NCI-H748 treated with DMSO at 0.1 percent for 48 hours (cell line): ENCODE measurements at places on chromosomes 3 and 15.

DNA sequence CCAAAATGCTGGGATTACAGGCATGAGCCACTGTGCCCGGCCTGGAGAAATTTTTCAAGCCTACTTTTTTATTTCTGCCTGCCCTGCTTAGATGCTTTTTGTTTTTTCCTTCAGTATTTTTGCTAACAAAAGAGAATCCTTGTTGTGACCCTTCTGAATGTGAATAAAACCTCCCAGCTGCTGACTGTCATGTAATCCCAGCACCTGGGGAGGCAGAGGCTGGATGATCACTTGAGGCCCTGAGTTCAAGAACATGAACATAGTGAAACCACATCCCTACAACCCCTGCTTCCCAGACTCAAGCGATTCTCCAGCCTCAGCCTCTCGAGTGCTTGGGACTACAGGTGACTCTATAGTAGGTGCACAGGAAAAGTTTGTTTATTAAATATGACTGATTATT is 84.9 kb downstream of the SOX2 start:
- no peak for DNase-seq

DNA sequence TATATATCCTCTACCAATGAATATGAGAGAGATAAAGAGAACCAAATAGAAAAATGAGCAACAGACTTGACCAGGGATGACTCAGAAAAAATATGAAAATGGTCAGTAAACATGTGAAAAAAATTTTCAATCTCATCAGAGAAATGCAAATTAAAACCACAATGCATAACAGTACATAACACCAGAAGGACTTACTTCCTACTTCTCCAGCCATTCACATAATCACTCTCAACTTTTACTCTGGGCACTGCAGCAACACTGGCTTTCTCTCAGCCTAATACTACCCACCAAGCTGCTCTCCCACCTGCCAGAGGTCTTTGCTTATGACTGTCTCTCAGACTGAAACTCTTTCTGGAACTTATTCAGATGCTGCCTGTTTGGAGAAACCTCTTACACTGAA is 49.4 kb downstream of the DPH6 start:
- DNase-seq: no peak

DNA sequence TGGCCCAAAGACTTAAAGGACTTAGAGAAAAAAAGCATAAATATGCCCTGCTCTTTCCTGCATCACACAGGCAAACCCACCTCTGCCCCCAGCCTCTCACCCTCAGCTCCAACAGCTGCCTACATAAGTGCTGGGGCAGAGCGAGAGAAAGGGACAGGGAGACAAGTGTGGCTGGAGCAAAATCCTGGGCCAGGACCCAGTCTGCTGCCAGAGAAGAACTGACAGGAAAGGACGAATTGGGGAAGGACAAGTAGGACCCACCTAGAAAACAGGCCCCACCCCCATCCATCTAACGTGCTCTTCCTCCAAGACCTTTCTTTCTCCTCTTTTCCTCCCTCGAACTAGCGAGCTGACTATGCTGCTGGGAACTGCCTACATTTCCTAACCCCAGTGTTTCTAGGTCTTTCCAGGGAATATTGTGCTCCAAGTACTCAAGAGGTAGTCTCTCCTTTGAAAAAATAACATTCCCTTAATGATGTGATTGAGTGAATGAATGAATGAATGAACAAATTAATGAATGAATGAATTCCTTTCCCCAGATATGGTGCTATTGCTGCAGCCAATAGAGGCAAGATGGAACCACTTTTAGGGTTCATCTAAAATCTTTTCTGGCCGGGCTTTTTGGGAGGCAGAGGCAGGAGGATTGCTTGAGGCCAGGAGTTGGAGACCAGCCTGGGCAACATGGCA is 18.4 kb downstream of the IGDCC4 start:
- no peak for DNase-seq

DNA sequence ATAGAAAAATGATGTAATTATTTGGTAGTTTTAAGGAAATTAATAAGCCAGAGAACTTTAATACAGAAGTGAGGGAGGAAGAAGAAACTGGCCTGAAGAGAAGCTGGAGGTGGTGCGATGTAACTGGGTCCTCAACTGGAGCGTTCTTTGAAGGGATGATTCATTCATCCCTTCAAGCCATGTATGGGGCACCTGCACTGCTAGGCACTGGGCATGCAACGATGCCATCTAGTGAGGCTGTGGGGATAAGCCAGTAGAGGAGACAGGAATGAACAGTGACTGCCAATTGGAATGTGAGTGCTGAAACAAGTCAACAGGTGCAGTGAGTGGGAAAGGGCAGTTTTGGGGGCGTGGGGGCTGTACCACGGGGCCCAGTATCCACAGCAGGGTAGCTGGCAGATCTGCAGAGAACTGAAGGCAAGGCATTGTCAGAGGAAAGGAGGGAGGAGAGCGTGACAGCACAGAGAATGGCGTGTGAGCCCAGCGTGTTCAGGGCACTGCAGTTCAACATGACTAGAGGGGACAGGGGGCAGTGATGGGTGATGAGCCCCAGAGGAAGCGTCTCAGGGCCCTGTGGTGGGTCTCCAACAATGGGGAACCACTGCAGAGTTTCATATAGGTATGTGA is 3.8 kb upstream of the KIF23 start:
- DNase-seq: no peak

DNA sequence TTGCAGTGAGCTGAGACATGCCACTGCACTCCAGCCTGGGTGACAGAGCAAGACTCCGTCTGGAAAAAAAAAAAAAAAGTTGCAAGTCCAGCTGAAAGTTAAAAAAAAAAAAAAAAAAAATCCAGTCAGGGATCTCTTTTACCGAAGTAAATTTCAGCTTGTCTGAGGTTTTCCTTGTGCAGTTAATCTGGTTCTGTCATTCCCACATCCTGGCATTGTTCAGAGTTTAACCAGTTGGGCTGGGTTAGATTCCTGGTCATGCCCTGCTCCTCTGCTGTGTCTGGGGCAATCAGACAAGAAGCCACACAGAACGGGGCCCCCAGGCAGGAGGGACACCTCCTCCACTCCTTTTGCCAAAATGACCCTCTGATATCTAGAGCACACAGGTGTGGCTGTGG is 84.1 kb upstream of the KLHL25 start:
- no peak for DNase-seq

DNA sequence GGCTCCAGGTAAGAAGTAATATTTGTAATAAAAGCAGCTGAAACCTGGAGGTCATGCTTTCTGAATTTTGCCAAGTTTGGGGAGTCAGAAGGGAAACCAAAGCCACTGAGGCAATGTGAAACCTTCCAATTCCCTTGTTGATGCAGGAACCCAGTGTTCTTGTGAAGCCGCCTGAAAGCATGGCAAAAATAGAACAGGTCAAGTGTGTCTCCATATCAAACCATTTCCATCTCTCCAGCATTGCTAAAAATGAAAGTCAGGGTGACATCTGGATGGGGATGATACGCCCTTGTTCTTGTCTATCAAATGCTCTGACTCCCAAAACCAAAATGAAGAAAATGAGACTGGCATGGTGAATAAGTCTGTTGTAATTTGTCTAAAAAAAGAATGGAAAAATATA is 362.5 kb downstream of the VPS13C start:
- DNase-seq: no peak

GRCh38 chr3:97102641-97103040 is 288.2 kb downstream of the EPHA6 start:
- DNase-seq: no peak

DNA sequence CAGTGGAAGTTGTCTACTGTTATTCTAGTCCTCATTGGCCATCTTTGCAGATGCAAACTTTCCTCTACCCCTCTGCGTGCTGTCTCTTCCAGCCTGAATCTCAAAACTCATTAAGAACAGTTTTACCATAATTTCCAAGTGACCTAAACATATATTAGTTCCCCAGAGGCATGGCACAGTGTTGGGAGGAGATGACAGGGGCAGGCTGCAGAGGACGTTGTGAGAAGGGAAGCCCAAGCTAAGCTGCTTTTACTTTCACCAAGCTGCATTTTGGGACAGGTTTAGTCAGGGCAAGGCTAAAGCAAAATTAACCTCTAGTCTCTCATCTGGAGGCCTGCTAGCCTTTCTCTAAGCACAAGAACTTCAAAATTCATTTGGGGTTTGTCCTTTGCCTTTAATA is 318.6 kb upstream of the SATB1 start:
- no peak for DNase-seq

DNA sequence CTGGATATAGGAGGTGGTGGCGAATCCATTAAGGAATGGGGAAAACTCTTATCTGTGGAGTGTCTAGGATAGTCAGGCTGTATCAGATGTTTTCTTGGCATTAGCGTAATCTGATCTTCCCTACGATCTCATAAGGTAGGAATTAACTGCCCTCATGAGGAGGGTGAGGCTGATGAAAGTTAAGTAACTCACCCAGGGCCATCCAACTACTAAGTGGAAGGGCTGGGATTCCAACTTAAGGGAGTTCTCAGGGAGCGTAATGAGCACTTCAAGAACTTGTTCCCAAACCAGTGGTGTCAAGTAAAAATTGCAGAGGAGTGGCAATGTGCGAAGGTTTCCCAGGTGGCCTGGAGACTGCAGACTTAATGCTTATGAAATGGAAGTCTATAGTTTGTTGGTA is 55.9 kb upstream of the OSBPL11 start:
- no peak for DNase-seq

DNA sequence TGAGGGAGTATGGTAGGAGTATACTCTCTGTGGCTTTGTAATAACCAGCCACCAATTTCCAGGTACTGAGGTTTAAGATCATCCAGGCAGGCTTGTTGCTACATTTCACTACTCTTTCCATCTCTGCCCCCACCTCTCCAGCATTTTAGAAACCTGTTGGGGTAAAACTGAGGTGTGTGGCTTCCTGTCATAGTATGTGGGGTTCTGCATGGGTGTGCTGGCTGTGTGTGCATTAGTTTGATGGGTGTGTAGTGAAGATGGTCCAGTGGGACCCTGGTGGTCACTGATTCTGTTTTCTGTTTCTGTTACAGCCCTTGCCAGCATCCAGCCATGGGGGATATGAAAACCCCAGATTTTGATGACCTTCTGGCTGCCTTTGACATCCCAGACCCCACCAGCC is 34.0 kb downstream of the ZNF592 start:
- no peak for DNase-seq

GRCh38 chr3:129599607-129600006 is 6.9 kb downstream of the PLXND1 start:
- no peak for DNase-seq

- DNase-seq: peak; percentile 1
Measured at GRCh38 chr3:67653425-67654098, 850 bp downstream of the SUCLG2 start.

DNA sequence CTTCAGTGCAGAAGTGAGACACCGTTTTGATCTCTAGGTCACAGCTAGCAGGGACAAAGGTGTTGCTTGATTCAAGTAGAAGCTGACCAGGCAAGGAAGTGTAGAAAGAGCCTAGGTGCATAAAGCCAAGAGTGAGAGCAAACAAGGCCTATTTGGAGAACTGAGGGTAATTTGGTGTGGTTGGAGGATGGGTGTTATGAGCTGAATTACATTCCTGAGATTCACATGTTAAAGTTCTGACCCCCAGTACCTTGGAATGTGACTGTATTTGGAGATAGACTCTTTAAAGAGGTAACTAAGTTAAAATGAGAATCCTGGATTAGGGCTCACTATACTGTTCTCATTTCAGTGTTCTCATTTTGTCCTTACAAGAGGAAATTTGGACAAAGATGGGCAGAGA is 191.3 kb downstream of the ZMAT3 start:
- DNase-seq: no peak

DNA sequence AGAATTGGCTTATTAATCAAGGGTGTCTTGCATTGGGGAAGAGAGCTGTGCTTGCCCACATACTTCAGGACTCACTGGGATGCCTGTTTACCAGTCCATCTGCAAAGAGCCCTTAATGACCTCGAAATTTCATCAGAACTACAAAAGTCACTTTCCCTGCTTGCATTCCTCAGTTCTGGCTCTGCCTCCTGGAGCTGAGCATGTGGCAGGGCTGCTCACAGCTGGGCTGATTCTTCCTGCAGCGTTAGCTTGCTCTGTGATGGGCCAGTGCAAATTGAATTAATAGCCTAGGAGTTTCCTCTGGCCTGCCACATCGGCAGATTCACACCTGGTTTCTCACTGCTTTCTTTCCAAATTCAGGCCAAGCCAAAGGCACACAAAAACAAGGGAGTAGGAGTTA is 108.9 kb downstream of the DUT start:
- no peak for DNase-seq

DNA sequence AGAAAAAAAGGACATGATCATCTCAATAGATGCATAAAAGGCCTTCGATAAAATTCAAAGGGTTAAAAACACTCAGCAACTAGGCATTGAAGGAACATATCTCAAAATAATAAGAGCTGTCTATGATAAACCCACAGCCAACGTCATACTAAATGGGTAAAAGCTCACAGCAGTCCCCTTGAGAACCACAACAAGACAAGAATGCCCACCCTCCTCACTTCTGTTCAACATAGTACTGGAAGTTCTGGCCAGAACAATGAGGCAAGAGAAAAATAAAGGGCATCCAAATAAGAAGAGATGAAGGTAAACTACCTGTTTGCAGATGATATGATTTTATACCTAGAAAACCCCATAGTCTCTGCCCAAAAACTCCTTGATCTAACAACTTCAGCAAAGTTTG is 619.7 kb upstream of the LMCD1 start:
- no peak for DNase-seq

DNA sequence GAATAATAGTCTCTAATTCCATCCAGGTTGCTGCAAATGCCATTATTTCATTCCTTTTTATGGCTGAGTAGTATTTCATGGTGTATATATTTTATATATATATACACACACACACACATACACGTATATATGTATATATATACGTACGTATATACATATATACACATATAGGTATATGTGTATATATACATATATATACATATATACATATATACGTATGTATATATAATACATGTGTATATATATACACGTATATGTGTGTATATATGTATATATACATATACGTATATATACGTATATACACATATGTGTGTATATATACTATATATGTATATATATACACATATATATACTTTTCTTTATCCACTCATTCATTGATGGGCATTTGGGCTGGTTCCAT is 13.7 kb upstream of the STRIT1 start:
- DNase-seq: no peak

DNA sequence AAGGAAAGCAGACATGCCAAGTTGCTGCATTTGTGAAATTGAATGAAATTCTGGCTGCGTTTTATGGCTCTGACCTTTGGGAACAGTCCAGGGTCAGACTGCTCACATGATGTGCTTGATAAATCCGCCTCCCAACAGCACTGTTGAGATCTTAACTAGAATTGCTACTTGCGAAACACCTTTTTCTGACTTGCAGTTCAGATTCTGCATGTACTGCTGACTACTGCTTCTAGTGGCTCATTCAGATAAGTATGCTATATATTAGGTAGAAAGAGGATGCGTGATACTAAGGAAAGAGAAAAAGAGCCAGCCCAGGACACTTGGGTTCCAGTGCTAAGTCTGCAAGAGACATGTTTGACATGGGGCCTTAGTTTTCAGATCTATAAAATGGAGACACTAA is 129.4 kb downstream of the LPP start:
- no peak for DNase-seq

- DNase-seq: no peak
Measured at GRCh38 chr15:83077491-83078230, 10.6 kb upstream of the BTBD1 start.
